Umbilical cord (tissue), 2 donors: ENCODE measurements at places on chromosomes 5 and 9. TPM values are rescaled to one million over a fixed set of nuclear protein-coding genes. Genes with fewer than 3 reads are reported as not detected.

- DNase-seq, result no peak
These were observed 354.2 kb upstream of the EFNA5 start for GRCh38 chr5:108024986-108025385.

DNA sequence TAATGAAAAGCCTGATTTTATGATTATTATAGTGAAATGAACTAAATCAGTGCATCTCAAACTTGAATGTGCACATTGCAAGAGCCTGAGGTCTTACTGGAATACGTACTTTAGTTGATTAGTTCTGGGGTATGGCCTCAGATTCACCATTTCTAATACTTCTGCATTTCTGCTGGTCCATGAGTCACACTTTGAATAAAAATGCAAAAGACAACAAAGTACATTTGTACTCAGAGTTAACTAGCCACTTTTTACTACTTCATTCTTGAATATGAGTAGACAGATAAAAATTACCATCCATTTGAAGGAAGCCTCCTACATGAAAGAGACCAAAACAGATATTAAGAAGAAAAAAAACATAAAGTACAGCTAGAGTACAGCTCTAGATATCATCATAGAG is 27.1 kb upstream of the PRR16 start:
- DNase-seq, result no peak

DNA sequence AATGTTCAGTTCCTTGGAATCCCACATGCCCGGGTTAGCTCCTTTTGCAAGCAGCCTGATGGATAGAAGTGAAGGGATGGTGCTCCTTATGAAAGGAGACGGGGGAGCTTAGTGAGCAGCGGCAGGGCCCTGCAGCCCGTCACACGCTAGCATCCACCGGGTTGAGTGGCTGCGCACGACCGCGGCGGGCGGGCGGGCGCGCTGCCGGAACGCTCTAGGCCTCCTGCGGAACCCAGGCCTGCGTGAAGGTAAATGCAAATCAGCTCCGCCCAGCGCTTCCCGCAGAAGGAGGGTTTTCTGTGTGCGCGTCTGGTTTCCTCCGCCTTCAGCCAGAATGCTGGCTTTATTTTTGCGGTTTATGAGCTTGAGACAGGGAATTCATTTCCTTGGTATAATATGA is 19.8 kb downstream of the IL12B start:
- peak; percentile 27 for DNase-seq

DNA sequence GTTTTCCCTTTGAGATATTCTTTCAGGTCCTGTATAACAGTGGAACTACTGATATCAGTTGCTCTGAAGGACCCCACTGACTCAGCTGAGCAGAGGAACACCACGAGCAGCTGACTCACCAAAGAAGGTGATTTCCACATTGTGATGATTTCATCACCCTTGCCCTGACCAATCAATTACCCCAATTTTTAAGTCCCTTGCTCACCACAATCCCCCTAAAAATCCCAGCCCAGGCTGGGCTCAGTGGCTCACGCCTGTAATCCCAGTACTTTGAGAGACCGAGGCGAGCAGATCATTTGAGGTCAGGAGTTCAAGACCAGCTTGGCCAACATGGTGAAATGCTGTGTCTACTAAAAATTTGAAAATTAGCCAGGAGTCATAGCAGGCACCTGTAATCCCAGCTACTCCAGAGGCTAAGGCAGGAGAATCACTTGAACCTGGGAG is 125.3 kb upstream of the ABCA1 start:
- no peak for DNase-seq

DNA sequence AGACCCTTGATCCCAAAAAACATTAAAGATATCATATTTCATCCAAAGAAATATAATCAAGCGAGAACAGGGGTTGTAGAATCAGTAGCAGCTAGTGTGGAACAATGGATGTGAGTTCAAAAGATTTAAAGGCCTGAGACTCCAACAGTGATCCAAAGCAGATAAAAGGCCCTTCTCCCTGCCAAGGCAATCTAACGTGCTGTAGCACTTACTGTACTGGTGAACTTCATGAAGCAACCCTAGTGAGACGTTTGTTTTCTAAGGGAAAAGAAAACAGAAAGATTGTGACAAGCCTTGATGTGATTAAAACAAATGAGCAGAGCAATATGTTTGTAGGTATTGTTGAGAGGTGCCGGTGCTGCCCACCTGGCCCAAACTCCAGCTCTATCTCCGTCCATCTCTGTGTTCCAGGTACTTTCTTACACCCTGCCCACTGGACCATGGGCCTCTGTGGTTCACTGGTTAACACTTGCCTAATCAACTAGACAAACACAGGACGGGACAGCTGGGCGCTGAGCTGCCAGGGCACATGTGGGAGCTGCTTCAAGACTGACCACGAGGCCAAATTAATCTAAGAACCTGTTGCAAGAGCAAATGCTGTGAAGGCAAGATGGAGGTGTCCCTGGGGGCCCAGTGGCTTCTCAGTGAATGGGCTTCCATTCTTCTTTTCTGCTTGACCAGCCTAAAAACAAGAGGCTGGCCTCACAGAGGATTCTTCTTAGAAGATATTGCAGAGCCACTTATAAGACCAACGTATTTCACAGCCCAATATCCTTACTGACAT is 265.5 kb downstream of the CWC27 start:
- DNase-seq, result peak; percentile 45

AGXT2 gene
- total RNA-seq, result 2.2 TPM

GLRA1 gene
- total RNA-seq, result not detected

FCN2 gene
- total RNA-seq, result not detected

SNCAIP gene
- 11.6 TPM for total RNA-seq
